T-helper 2 cell (primary cell): ENCODE measurements at places on chromosomes 2 and 18.

DNA sequence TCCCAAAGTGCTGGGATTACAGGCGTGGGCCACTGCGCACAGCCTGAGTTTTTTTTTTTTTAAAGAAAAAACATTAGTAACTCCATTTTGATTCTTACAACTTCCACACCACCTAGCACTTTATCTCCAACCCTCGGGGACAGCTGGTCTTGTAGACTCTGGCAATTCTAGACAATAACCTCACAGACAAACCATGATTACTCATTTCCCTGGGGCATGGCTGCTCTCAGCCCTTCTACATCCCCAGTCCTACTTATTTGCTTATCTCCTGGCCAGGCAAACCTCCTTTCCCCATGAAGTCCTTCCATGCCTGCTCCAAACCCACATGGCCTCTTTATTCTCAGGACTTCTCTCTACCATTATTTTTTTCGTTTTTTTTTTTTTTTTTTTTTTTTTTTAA lies 91.1 kb downstream of the ACTR3 start:
- no peak for DNase-seq

DNA sequence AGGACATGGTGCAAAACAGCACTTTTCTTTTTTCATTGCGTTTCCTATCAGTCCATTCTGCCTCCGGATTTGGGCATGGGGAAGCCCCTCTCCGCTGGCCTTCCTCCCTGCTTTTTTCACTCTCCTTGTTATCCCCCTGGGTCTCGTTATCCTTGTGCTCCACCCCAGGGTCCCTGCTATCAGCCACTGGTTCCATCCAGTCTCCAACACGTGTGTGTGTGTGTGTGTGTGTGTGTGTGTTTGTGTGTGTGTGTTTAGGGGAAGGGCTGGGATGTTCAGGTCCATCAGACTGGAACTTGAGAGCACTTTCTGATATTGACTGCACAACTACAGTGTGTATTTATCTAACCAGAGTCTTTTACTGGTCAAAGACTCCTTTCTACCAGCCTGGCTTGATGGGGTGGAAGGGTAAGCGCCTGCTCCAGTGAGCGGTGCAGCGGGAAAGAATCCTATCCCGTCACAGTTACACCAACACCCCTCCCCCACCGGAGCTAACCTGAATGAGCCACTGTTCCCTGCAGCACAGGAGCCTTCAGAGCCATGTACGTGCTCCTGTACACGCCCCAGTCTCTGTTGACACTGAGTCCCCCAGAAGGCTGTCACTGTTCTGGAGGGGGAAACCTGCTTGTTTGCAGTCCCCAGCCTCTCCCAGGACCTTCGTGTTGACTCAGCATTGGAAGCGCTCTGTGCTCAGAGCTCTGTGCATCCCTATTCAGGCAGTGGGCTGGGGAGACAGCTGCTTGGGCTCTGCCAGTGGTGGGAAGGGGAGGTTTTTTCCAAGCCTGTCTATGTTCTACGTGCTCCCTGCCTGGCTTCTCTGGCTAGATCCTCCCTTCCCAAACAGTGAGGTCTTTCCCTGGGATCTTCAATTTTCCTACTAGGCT lies 4.6 kb downstream of the INHA start:
- DNase-seq: no peak

GRCh38 chr18:13584825-13585224 lies 141.5 kb downstream of the FAM210A start:
- no peak for DNase-seq

GRCh38 chr2:156706576-156706975 lies 270.4 kb downstream of the GPD2 start:
- DNase-seq: no peak

DNA sequence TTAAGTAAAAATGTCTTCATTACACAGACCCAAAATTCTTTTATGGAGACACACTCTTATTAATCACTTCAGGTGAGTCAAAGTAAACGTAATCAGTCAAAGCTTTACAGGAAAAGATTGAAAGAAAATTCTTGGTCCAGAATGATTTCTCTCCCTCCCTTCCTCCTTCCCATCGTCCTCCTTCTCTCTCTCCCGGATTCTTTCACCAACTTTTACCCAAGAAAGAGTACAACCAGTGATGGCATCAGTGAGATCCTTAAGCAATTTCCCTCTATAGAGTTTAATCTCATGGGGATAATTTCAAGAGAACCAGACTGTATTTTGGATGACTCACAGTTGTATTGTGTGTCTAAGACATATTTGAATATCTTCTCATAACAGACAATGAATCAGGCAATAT lies 258.1 kb downstream of the ALK start:
- no peak for DNase-seq

DNA sequence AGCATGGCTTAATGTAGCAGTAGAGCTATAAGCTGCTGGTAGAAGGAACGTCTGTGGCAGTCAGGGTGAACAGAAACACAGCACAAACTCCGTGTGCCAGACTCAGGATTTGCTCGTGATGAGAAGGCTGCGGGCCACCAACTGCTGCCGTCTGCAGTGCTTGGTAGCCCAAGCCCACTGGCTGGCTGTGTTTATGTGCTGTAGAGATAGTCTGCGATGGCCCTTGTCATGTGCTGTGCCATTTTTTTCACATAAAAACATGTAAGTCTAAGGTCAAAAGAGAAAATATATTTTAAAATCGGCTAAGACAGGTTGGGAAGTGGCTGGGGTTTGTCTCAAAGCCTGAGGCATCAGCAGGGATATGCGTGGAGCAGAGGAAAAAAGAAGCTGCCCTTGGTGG lies 78.7 kb downstream of the PRPF40A start:
- DNase-seq: no peak

DNA sequence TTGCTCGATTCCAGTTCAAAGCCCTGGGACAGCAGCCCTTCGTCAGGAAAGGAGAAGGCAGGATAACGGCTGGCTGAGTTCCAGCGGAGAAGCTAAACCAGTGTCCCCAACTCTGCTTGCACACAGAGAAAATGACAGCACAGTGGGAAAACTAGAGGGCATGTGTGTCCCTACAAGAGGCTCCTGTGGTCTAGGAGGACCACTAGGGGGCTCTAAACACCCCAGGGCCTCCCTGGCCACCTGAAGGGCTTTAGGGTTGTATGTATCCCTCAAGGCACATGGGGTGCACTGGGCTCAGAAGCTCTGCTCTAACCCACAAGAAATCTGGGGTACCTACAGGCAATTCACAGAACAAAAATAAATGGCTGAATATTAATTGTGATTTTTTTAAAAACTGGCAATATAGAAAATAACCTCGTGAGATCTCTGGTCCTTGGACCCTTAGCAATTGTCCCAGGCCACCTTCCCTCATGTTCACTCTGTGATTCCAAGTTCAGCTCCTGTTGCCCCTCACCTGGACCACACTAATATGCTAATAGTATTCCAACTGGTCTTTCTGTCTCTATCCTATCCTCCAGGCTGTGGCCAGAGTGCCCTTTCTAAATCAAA lies 17.5 kb downstream of the STAT1 start:
- DNase-seq: peak; percentile 18

DNA sequence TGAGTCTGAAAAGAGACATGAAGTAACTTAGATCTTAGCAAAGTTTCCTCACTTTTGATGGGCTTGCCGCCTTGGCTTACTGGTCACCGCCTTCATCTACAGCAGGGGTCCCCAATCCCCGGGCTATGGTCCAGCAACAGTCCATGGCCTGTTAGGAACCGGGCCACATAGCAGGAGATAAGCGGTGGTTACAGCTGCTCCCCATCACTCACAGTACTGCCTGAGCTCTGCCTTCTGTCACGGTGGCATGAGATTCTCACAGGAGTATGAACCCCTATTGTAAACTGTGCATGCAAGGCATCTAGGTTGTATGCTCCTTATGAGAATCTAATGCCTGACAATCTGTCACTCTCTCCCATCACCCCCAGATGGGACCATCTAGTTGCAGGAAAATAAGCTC lies 72.9 kb downstream of the BIN1 start:
- DNase-seq: no peak

DNA sequence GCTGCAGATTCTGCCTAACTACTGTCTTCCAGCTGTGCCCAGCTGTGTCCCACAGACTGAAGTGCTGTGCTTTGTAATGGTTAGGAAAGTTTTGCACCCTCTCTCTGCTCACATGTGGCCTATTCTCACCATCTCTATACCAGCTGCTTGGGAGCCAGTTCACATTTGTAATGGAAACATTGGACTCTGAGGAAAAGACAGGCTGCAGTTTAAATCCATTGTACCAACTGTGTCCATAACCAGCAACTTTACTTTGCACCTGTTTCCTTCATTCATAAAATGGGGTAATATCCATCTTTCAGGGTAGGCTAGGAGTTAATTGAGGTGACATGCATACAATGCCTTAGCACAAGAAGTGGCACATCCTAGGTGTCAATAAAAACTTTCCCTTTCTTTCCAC lies 344.0 kb downstream of the TNS1 start:
- no peak for DNase-seq

- no peak for DNase-seq
Measured at GRCh38 chr2:32064021-32064601, 755 bp downstream of the SPAST start.

DNA sequence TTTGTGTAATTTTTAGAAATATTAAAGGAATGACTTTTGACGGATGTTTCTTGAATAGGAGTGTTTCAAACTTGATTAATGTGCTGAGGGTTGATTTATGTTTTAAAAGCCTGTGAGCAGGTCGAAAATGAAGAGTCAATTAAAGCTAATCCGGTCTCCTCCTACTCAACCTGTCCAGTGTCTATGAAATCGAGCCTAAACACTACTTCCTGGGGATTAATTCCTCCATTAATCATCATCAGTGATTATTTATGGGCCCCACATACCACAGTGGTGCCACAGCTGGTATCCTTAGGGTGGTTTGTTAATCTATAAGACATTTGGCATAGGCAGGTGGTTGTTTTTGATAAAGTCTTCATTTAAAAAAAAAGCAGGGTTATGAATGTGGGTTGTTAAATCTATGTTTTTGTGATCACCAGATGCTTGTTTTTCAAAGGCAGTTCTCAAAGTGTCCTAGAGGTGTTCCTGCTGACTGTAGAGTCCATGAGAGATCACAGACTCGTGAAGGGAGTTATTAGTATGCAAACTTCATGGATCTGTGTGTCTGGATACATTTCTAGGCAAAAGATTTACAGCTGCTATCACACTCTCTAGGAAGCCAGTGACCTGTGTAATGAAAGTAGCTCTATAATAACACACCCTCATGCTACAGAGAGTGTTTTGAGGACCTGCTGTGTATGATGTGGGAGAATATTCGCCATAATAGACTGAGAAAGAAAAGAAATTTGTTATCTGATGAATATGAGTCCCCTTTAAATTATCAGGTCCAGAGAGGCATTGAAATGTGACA lies 308.6 kb downstream of the AKAIN1 start:
- DNase-seq: no peak

GRCh38 chr2:164890544-164890943 lies 48.9 kb upstream of the COBLL1 start:
- DNase-seq: no peak

- DNase-seq: no peak
Measured at GRCh38 chr2:198055716-198056115, 251.3 kb downstream of the PLCL1 start.

- DNase-seq: no peak
Measured at GRCh38 chr2:128329607-128330006, 10.9 kb upstream of the HS6ST1 start.

DNA sequence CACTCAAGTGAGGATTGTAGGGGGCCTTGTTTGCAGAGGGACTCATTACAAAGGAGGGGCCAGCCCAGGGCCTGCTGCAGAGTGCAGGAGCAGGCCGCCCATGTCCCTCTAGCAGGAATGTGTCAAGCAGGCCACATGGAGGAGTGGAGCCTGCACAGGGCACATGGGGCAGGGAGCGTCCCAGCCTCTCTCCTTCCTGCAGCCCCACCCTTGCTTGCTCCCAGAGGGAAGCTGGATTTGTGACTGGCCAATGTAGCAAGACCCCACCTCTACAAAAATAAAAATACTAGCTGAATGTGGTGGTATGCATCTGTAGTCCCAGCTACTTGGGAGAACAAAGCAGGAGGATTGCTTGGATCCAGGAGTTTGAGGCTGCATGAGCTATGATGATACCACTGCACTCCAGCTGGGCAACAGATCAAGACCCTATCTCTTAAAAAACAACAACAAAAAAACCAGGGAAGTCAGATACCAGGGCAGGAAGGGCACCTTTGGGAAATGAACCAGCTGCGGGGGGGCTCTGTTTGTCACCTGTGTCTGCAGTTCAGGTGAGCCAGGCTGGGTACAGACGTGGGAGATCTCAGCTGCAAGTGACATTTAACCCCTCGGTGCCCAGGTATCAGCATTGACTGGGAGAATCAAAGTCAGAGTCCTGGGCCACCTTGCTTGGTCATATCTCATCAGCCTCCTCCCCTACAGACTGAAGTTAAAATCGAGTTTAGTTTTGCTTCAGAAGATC lies 27.7 kb downstream of the IMPA2 start:
- no peak for DNase-seq

GRCh38 chr2:147382322-147382948 lies 462.4 kb upstream of the ACVR2A start:
- no peak for DNase-seq

GRCh38 chr2:190532581-190532980 lies 1.9 kb downstream of the NEMP2 start:
- DNase-seq: no peak

- DNase-seq: no peak
Measured at GRCh38 chr2:172429301-172429968, 2.0 kb downstream of the ITGA6 start.

- no peak for DNase-seq
Measured at GRCh38 chr18:13576598-13576997, 149.8 kb downstream of the FAM210A start.

DNA sequence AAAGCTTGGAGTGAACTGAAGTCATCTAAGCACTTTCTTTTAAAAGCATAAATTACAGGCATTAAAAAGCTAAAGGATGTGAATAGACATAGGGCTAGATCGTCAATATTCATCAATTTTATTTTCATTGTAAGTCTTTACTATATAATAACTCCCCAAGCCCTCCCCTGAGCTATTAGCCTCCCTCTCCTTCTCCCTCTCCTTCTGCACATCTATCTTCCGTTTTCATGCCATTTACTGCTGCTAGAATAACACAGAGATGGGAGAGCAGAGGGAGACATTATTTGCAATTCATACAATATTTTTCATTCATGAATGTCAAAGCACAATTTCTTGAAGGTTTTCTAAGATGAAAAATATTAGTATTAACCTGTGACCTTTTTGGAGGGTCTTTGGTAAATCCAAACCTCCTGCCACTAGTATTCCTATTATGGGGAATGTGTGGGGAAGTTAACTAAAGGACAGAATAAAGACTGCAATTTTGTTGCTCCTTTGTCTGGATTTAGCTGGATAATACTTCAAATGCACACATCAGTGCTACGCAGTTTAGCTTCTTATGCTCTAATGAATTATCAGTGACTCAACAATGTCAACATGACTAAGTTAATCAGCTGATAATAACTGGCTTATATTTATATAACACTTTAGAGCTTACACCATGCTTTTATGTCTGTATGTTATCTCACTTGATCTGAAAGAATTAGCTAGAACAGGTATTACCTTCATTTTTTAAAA lies 28.2 kb upstream of the MFF start:
- no peak for DNase-seq
